NCI-H1694 treated with DMSO at 0.1 percent for 48 hours (cell line): ENCODE measurements at places on chromosomes 7 and 10.

DNA sequence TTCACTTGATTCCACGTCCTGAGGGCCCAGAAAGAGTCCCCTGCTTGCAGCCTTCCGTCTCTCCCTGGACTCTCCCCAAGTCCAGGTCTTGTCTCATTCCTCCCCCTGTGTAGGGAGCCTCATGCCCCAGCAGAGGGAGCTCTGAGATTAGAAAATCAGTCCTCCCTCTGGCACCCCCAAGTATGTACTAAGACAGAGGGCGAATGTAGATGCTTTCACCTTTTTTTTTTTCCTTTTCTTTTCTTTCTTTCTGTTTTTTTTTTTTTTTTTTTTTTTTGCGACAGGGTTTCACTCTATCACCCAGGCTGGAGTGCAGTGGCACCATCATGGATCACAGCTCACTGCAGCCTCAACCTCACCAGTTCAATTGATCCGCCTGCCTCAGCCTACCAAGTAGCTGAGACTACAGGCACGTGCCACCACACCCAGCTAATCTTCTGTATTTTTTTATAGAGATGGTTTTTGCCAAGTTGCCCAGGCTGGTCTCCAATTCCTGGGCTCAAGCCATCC, 10.3 kb downstream of the SFXN3 start:
- DNase-seq: peak; percentile 51

DNA sequence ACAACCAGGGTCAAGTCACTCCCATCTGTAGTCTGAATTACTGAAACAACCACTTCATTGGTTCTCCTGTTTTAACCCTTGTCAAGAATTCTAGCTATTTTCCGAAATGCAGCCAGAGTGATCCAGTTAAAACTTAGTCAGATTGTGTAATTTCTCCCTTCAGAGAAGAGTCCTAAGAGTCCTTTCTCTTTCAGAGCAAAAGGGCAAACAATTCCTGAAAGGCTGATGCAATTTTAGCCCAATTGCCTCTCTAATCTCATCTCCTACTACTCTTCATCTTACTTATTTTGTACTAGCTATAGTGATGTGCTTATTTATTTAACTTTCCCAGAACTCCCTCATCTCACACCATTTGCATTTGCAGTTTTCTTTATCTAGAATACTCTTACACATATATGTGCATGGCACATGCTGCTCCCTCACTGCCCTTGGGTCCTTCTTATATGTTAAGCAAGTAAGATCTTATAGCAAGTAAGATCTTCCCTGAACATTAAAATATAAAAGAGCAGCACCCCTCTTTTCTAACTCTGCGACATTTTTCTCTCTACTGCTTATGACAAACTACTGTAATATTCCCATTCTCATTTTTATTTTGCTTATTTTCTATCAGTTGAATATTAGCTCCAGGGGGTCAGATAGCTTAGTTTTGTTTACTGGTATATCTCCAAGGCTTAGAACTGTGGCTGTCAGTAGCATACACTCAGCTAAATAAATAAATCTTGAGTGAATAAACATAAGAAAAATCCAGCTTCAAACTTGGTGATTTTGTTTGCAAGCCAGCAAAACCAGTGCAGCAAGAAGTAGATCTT, 44.6 kb downstream of the HGF start:
- no peak for DNase-seq

- DNase-seq: no peak
Measured at GRCh38 chr10:127921753-127922145, 14.8 kb downstream of the PTPRE start.

- DNase-seq: no peak
Measured at GRCh38 chr7:33310546-33310945, 181.2 kb downstream of the BBS9 start.

GRCh38 chr10:17368708-17369272, 85.6 kb downstream of the ST8SIA6 start:
- no peak for DNase-seq

DNA sequence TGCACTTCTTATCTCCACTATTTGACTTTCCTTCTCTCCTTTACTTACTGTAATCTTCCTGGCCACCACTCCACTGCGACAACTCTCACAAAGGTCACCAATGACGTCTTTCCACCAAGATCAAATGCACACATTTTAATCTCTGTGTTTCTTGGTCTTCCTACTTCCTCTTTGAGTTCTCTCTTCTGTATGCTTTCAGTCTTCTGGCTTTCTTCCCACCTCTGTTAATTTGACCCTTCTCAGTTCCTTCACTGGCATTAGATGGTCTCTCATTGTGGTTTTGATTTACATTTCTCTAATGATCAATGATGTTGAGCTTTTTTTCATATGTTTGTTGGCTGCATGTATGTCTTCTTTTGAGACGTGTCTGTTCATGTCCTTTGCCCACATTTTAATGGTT, 31.9 kb downstream of the FAM107B start:
- no peak for DNase-seq

GRCh38 chr10:110860576-110861241, 11.0 kb upstream of the PDCD4 start:
- peak; percentile 10 for DNase-seq

DNA sequence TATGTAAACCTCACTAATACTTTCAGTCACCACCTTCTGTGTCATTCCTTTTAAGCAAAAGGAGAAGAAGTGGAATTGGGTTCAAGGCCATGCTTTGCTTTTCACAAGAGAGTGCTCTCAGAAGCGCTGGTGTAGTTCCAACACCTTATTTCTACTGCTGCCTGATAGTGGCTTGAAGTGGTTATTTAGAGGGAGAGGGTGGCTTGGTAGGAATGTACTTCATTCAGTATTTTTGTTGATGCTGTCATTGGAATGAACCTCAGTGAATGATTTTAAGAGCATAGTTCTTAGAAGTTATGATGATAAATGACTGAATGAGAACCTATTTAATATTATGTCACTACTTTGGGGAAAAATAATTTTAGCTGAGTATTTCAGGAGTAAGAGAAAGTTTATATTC, 396.7 kb downstream of the EXOC4 start:
- DNase-seq: no peak

DNA sequence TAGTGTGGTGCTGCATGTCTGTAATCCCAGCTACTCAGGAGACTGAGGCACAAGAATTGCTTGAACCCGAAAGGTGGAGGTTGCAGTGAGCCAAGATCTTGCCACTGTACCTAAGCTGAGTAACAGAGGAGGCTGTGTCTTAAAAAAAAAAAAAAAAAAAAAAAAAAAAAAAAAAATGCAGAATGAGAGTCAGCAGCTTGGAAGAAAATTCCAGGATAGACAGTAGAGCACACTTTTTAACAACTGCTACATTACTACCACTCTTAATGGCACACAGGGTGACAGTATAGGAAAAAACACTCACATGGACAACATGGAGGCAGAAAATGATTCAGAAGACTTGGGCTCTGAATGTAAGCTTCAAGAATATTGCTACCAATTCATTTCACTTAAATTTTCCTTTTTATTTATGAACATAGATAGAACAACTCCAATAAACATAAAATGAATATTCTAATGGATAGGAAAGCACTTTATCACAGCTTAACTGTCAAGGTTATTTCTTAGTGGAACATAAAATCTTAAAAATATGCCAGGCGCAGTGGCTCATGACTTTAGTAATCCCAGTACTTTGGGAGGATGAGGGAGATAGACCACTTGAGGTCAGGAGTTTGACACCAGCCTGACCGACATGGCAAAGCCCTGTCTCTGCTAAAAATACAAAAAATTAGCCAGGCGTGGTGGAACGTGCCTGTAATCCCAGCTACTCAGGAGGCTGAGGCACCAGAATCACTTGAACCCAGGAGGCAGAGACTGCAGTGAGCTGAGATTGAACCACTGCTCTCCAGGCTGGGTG, 31.5 kb downstream of the CHCHD3 start:
- DNase-seq: no peak

DNA sequence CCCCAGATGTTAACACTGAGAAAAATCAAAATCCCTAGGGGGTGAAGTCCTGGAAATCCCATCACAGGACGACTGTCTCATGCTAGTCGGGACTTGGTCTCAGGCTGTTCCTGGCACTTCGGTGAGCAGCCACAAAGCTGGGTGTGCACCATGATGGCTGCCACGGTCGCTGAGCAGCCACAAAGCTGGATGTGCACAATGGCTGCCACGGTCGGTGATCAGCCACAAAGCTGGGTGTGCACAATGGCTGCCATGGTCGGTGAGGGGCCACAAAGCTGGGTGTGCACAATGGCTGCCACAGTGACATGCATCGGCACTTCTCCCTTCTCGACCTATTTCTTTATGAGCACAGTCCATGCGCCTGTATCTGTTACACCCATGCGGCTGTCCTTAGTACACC, 505.1 kb downstream of the TCERG1L start:
- DNase-seq: no peak

- DNase-seq: no peak
Measured at GRCh38 chr7:34222722-34223121, 317.4 kb downstream of the BMPER start.

DNA sequence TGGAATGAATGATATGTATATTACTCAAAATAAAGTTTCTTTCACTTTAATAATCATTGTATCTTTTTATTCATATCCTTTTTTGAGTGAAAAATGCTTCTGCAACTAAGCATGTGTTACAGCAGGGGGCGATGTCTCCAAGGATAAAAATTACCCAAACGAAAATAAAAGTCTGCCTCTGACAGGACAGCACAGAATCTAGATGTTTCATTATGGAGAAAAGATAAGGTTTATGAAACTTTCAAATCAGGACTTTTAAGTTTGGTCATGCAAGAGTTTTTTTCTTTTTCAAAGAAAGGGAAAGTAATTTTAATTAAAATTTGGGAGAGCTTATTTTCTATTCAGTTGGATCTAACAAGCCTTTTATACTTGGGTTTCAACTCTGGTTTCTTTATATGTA, 48.4 kb downstream of the TES start:
- DNase-seq: peak; percentile 28

GRCh38 chr7:125780153-125780552, 850.5 kb upstream of the POT1 start:
- no peak for DNase-seq

DNA sequence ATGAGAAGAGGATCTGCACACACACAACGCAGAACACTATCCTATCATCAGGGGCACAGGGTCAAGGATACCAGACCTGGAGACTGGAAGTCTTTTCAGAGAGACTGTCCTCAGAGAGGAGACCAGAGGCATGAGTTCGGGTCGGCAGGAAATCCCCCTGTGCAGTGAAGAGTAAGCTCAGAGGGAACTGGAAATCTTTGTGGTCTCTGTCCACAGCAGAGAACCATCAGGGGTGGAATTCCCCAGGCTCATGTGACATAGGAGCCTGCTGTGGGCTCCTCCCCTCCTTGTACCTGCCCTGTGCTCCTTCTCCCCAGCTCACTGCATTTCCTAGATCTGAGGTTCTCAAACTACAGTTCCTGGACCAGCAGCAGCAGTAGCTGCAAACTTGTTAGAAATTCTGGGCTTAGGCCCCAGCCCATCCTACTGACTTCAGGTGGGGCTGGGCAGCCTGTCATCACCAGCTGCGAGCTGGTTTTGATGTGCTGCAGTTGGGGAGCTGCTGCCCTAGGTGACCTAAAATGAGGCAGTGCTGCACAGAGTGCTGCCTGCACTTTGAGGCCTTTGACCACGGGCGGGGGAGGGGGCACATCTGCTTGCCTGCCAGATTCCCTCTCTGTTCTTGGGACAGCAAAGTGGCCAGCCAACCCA, 2.4 kb downstream of the ZMIZ2 start:
- DNase-seq: no peak

DNA sequence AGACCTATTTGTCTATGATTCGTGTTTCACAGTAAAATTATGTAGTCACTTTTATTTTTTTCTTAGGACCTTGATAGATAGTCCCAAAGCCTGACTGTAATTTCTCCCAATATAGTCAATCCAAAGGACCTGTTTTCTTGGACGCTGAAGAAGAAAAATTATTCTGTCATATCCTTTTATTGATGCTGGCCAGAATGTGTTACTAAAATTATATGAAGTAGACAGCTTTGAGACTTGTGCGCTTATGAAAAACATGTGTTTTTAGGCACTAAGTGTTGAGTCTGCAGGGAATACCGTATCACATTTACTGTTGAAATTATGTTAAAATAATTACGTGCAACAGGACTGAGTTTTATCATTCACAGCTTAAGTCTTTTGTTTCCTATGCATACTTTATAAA, 17.9 kb downstream of the TES start:
- DNase-seq: no peak

GRCh38 chr7:40551685-40552576, 417.1 kb downstream of the SUGCT start:
- DNase-seq: no peak

DNA sequence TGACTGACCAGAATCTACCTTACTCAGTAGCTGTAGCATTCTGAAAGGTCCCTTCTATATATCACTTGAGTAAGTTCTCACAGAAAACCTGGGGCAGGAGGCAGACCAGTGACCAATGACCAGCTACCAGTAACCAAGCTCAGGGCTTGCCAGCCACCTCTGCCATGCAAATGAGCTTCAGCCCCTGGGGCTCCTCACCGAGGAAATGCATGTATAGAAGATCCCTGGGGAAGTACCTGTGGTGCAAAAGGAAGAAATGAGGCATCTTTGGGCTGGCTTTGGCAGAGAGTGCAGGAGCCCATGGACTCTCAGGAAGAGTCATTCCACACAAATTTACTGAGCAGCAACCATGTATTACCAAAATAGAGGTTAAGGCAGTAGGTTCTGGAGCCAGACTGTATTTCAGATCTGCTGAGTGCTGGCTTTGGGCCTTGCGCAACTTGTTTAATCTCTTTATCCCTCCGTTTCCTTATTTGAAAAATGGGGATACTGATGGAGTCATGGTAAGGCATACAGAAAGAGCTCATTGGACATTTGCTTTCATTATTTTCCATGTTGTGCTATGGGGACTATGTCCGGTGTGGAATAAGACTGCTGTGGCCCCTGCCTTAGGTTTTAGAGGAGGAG, 41.1 kb upstream of the FAM204A start:
- no peak for DNase-seq

- DNase-seq: no peak
Measured at GRCh38 chr7:142243823-142244222, 14.0 kb downstream of the PRSS58 start.

DNA sequence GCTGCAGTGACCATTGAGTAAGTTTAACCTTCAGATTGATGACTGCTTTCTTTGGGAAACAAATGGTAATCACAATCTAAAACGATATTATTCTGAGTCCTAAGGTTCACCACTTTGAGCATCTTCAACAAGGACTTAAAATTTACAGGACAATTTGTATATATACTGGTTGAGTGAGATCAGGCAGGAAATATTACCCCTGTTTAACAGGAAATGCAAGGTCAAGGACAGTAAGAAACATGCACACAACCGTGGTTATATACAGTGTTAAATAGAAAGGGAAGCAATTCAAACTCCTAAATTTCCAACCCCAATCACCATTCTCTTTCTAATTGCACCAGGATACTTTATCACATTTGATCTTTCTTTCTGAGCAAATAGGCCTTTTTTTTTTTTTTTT, 96.1 kb downstream of the ZNF277 start:
- DNase-seq: no peak
